ENCODE measurements at places on chromosomes 16 and 17.

- DNase-seq: no peak
Observed at GRCh38 chr17:3682033-3682432, 13.4 kb downstream of the EMC6 start.

DNA sequence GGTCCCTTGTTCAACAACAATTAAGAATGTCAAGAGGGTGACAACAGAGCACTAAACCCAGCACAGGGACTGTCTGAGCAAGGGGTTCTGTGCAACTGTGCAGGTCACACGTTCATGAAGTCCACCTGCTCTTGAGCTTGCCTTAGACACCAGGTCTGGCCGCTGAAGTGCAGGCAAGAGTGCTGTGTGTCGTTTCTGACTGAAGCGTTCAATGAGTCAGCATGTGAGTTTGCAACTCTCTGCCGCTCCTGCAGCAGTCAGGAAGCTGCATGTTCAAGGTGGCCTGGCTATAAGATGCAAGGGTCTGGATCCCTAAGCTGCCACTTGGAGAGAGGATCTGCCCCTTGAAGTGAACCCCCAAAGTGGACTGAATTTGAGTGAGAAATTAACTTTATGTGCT, 332.7 kb upstream of the HSBP1 start:
- no peak for DNase-seq

- no peak for DNase-seq
Observed at GRCh38 chr17:230395-230770, 48.9 kb upstream of the DOC2B start.

DNA sequence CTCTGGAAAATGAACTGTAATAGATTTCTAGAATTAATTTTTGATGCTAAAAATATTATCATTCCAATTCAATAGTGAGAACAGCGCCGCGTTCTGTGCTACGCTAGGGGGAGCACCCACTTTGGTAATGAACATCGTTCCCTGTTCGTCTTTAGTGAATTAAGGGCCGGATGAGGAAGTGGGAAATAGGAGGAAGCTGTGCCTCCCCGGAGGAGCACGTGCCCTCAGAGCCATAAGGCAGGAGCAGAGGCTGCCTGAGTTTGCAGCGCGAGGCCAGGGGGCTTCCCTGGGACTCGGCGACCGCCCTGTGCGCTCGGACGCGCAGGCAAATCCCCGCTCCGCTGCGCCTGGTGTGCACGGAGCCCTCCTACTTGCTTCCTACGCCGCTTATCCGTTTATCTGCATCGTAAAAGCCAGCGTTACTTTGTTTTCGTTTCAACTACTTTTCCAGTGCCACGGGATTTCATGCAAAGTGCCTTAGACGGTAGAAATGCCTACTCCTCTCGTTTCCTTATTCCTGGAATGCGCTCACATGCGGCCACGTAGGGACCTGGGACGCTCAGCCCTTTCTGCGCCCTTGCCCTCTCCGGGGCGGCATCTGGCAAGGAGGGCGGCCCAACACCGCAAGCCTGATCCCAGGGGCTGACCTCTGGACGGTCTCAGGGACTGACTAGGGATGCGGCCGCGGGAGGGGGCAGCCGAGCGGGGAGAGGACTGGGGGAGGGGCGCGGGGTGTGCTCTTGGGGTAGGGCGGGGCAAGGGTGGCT, 76.4 kb downstream of the KCNJ12 start:
- peak; percentile 50 for DNase-seq

DNA sequence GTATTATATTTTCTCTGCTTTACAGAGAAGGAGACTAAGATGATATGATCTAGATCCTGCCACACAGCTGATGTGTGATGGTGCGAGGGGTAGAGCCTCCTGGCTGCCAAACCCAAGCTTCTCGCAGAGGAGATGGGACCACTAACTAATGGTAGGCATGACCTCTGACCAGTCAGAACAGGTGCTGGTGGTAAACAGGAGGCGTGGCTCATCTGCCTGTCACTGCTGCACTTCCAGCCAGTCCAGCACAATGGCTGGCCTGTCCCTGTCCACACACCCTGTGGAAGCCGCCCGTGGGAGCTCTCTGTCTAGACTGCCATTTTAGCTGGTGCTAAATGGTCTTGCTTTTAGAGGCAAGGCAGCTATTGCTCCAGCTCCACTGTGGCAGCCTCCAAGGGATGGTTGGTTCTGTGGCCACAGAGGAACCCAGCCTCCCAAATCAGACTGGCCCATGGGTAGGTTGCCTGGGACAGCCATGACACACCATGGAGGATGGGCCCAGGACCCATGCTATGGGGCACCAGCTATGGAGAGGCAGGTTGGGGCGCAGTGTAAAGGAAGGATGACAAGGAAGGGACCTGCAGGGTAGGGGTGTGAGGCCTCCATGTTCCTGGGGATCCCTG, 86.7 kb downstream of the KSR1 start:
- DNase-seq: no peak

- no peak for DNase-seq
Observed at GRCh38 chr17:55263569-55264277, 1.0 kb upstream of the HLF start.

DNA sequence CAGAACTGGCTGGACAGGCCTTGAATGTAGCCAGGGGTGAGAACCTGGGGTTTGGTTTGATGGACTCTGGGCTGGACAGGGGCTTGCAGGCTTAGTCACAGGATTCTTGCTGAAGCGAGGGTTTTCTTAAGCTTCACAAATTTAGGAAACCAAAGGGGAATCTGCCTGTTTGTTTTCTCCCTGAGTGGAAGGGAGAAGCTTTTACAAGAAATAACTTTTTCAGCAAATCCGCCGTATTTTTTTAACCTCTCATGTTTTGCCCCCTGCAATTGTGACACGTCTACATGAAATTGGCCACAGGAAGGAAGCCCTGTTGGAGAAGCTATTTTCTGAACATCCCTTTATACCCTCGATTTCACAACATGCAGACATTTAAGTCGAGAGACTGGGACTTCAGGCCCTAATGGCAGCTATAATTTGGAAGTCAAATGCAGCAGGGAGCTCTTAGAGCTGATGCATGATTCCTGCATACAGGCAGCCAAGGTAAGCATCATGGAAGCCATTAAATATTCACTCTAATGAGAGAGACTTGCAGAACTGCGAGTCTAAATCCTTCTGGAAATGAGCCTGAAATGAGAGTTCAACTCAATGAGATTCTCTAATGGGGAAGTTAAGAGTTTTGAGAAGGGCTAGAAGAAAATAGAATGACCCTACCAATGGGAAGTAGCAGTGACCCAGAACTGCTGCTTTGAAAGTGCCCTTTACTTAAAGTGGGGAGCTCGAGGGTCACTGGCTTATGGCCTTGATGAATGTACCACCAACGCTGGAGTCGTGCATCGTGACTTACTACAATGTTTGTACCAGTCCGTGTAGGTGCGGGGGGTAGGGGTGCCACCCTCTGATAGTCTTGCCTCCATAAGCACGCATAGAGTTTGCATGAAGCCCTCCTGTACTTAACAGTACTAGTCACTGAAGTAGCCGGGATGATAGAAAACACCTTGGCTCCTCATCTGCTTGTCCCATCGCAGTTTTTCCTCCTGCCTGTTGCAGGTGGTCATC, 45.1 kb upstream of the IRF8 start:
- no peak for DNase-seq

- no peak for DNase-seq
Observed at GRCh38 chr17:80839511-80839941, 152.1 kb upstream of the CHMP6 start.

- no peak for DNase-seq
Observed at GRCh38 chr17:34201225-34201624, 53.9 kb upstream of the CCL2 start.

GRCh38 chr16:10121897-10122425, 60.3 kb downstream of the GRIN2A start:
- DNase-seq: no peak
